Psoas muscle (tissue), 8 donors: ENCODE measurements at places on chromosomes 3 and 15. TPM values are rescaled to one million over a fixed set of nuclear protein-coding genes. Genes with fewer than 3 reads are reported as not detected.
A peak's percentile ranks its signal among the peaks of the same experiment; 100 is the strongest.

Gene NXPE3
- total RNA-seq: 37.4 TPM

Gene ZNF639
- total RNA-seq: 28.7 TPM

Gene LTF
- 3.8 TPM for total RNA-seq

Gene SCAANT1
- total RNA-seq: not detected

Gene PIF1
- 0.52 TPM for total RNA-seq

Gene XCR1
- total RNA-seq: 0.10 TPM

Gene TM6SF1
- total RNA-seq: 9.2 TPM

Gene RBP2
- not detected for total RNA-seq

Gene PPARG
- 6.0 TPM for total RNA-seq

Gene LRRC15
- 0.04 TPM for total RNA-seq

Gene DUOX1
- 0.64 TPM for total RNA-seq

Gene FILIP1L
- total RNA-seq: 128 TPM

GRCh38 chr3:156582532-156583183 is 27.7 kb upstream of the SSR3 start:
- H3K27ac ChIP-seq: no peak overlapping the region
- H3K4me1 ChIP-seq: peaks cover 11% of the 10 kb centered on the region
- no peaks in the 10 kb centered on the region for H3K27me3 ChIP-seq

GRCh38 chr15:36965570-36966342 is 134.6 kb downstream of the MEIS2 start:
- H3K27ac ChIP-seq: no peak overlapping the region
- H3K27me3 ChIP-seq: no peaks in the 10 kb centered on the region
- H3K4me3 ChIP-seq: no peak overlapping the region
- H3K36me3 ChIP-seq: no peaks in the 10 kb centered on the region
- no peak for DNase-seq

GRCh38 chr3:142027300-142027699 is 122.0 kb downstream of the TFDP2 start:
- no peaks in the 10 kb centered on the region for H3K36me3 ChIP-seq
- H3K27me3 ChIP-seq: no peaks in the 10 kb centered on the region

- H3K4me3 ChIP-seq: no peak overlapping the region
- no peaks in the 10 kb centered on the region for H3K36me3 ChIP-seq
- no peaks in the 10 kb centered on the region for H3K4me1 ChIP-seq
- DNase-seq: no peak
- no peak overlapping the region for H3K27ac ChIP-seq
- no peaks in the 10 kb centered on the region for H3K27me3 ChIP-seq
Observed at GRCh38 chr3:57128826-57129667, 36.1 kb downstream of the IL17RD start.

GRCh38 chr3:25453619-25454004 is 25.5 kb downstream of the RARB start:
- no peaks in the 10 kb centered on the region for H3K27me3 ChIP-seq
- peaks cover 68% of the 10 kb centered on the region for H3K4me1 ChIP-seq
- peak overlapping the region; percentile 39 for H3K4me3 ChIP-seq
- DNase-seq: no peak
- H3K36me3 ChIP-seq: no peaks in the 10 kb centered on the region

DNA sequence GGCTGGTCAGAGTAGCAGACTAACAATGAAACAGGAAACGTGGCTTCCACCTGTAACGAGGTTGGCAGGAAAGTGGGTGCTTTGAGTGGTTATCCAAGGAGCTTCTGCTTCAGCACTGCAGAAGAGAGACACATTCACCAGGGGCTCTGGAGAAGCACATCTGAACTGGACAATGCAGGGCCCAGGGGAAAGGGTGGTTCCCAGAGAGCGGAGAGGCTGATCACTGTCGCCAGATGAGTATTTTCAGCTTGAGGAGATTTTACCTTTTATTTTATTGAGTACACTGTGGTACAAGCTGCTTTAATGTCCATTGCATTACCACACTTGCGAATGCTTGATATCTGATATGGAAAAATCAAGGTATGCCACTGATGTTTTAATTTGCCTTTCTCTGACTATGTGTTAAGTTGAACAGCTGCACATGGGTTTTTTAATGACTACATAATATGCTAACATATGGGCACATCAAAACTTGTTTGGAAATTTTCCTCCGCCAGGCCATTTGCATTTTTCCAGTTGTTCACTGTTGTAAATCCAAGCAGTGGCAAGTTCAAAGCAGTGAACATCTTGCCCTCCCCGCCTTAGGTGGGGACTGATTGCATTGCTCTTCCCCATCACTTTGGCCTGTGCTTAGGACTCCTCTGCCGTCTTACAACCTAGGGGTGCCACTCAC is 52.1 kb downstream of the LRTM1 start:
- no peaks in the 10 kb centered on the region for H3K4me1 ChIP-seq
- H3K27ac ChIP-seq: no peak overlapping the region
- H3K36me3 ChIP-seq: no peaks in the 10 kb centered on the region
- no peak overlapping the region for H3K4me3 ChIP-seq
- no peaks in the 10 kb centered on the region for H3K27me3 ChIP-seq

DNA sequence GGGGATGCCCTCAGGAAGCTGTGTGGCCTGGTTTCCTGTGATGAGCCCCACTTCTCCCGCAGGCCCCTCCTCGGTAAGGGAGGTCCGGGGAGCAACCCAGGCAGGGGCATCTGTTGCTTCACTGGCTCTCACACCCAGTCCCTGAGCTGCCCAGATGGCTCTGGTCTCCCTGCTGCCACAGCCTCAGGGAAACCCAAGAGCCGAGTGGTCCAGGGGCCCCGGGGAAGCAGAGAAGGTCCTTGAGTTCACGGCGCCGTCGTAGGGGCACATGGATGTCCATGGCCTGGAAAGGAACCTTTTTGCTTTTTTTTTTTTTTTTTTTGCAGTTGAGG is 13.3 kb upstream of the LRRC15 start:
- H3K36me3 ChIP-seq: no peaks in the 10 kb centered on the region
- H3K4me1 ChIP-seq: no peaks in the 10 kb centered on the region
- H3K27me3 ChIP-seq: peaks cover 19% of the 10 kb centered on the region

DNA sequence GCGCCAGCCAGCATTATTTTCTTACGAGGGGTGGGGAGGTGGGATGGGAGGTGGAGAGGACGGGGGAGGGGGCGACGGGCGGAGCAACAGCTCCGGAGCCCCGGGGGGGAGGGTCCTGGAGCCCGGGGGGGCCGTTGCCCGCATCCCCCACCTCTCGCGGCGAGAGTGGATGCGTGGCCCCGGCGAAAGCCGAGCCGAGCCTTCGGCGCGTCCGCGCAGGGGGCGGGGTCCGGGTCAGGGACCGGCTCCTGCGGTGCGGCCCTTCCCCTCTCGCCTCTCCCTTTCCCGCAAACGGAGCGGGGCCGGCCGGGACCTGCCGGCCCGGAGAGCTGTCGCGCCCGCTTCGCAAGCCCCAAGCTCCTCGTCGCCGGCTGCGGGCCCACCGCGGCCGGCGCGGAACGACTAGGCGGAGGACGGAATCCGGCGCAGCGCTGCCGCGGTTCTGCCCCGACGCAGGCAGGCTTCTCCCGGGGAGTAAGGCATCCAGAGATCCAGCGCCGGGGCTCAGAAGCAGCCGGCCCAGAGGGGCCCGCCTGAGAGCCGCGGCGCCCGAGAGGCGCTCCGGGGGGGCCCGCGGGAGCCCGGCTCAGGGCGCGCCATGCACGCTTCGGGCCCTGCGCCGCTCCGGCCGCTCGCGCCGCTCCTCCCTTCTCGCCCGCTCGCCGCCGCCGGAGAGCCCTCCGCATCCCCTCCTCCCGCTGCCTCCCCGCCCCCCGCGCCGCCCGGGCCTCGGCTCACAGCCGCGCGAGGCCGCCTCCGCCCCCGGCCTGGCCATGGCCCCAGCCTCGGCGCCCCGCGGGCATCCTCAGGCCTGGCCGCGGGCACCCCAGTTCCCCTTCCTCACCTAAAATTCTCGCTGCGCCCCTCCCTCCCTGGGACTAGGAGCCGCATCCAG is 459 bp upstream of the ADCY5 start:
- H3K36me3 ChIP-seq: no peaks in the 10 kb centered on the region
- DNase-seq: peak; percentile 57
- peak overlapping the region; percentile 55 for H3K27ac ChIP-seq
- peak overlapping the region; percentile 72 for H3K4me3 ChIP-seq

- no peaks in the 10 kb centered on the region for H3K4me1 ChIP-seq
- H3K27me3 ChIP-seq: peaks cover 2% of the 10 kb centered on the region
- no peak overlapping the region for H3K27ac ChIP-seq
- no peaks in the 10 kb centered on the region for H3K36me3 ChIP-seq
- no peak for DNase-seq
- H3K4me3 ChIP-seq: no peak overlapping the region
Observed at GRCh38 chr15:31934821-31935220, 95.5 kb upstream of the CHRNA7 start.

DNA sequence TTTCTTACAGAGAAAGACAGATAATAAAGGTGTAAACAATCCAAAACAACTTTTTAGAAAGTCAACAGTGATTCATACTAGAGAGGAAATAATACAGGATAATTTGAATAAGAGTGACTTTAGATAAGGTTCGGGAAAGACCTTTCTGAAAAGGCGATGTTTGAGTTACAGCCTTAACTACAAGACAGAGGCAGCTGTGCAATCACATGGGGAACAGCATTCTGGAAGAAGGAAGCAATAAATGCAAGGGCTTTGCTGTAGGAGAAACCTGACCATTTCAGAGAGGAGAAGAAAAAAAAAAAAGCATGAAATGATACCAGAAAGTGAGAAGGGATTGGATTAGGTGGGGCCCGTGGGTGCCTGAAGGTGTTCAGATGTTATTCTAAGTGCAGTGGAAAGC is 200.6 kb upstream of the ATP11B start:
- H3K4me3 ChIP-seq: no peak overlapping the region
- no peaks in the 10 kb centered on the region for H3K4me1 ChIP-seq
- no peak overlapping the region for H3K27ac ChIP-seq
- H3K36me3 ChIP-seq: no peaks in the 10 kb centered on the region
- DNase-seq: no peak

DNA sequence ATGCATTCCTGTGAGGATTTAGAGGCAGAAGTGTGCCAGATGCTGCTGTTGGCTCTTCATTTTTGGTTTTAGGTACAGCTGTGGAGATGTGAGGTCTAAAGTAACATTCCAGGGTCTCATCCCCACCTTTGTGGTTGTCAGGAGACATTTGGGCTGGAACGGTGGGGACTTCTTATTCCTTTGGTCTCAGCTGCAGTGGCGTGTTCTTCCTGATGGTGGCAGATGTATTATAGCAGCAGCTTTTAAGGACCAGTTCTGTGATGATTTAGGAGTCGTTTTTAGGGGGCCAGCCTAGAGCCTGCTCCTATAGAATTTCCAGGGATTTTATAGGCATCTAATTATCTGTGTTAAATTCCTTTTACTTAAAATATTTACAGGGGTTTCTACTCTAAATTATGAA is 221.0 kb upstream of the EOMES start:
- H3K36me3 ChIP-seq: no peaks in the 10 kb centered on the region
- H3K27ac ChIP-seq: no peak overlapping the region
- no peaks in the 10 kb centered on the region for H3K4me1 ChIP-seq

DNA sequence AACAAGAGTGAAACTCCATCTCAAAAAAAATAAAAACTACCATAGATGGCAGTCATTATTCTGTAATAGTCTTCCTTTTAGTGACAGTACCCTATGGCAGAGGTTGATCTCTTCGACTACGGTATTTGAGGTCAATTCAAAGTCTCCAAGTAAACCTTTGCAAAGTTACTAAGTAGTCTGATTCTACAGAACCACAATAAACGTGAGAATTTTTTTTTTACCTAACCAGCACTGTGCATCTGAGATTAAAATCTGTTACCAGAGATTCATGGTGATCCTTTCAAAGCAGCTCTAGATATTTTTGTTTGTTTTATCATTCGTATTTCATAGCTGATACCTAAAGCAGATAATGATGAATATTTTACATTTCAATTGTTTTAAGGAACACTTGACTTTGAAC is 86.6 kb upstream of the CHD2 start:
- H3K27me3 ChIP-seq: no peaks in the 10 kb centered on the region
- no peak overlapping the region for H3K4me3 ChIP-seq
- H3K27ac ChIP-seq: peak overlapping the region; percentile 92
- H3K4me1 ChIP-seq: peaks cover 9% of the 10 kb centered on the region
- DNase-seq: no peak

- DNase-seq: no peak
- no peak overlapping the region for H3K27ac ChIP-seq
- H3K36me3 ChIP-seq: no peaks in the 10 kb centered on the region
- H3K4me3 ChIP-seq: no peak overlapping the region
- peaks cover 6% of the 10 kb centered on the region for H3K4me1 ChIP-seq
- no peaks in the 10 kb centered on the region for H3K27me3 ChIP-seq
Observed at GRCh38 chr15:34133511-34133910, 31.6 kb downstream of the PGBD4 start.

DNA sequence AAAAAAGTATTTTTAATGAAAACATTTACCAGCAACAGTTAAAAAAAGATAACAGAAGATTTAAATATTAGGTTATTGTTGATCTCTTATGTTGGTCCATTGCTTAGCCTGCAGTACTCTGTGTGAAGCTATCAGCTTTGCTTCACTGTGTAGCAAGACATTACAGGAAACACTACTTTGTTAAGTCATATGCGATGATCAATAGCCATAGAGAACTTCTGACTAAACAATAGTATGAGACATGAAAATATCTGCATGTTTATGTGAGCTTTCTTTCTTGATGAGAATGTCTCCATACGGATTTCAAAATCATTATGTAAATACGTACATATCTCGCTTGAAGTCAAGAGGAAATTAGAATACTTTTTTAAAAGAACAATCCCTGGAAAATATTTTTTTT is 27.0 kb upstream of the CAPN3 start:
- no peak for DNase-seq
- peaks cover 36% of the 10 kb centered on the region for H3K36me3 ChIP-seq
- H3K4me1 ChIP-seq: peaks cover 36% of the 10 kb centered on the region

DNA sequence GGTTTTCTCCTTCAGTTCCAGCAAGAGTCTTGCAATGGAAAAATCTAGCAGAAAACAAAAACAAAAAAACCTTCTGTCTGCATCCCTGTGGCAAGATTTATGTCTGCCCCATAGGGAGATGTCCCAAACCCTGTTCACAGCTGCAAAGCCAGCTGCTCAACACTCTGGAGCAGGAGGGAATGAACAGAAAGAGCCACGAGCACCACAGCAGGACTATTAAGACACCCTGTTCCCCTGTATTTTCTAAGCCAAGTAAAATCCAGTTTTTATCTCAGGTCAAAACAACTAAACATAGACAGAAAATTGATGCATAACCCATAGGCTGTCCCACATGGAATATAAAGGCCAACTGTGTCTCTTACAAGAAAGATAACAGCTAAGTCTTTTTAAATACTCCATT is 357.9 kb downstream of the LSAMP start:
- no peak overlapping the region for H3K27ac ChIP-seq
- H3K4me1 ChIP-seq: no peaks in the 10 kb centered on the region
- H3K36me3 ChIP-seq: no peaks in the 10 kb centered on the region
- DNase-seq: no peak

GRCh38 chr15:52021128-52021671 is 2.2 kb downstream of the MAPK6 start:
- H3K27me3 ChIP-seq: no peaks in the 10 kb centered on the region
- H3K4me1 ChIP-seq: peaks cover 37% of the 10 kb centered on the region
- peak overlapping the region; percentile 65 for H3K4me3 ChIP-seq
- DNase-seq: no peak
- H3K27ac ChIP-seq: peak overlapping the region; percentile 83

GRCh38 chr3:168047190-168047795 is 48.4 kb downstream of the GOLIM4 start:
- no peak for DNase-seq
- no peak overlapping the region for H3K27ac ChIP-seq
- H3K4me3 ChIP-seq: no peak overlapping the region
